Thoracic aorta endothelial cell (primary cell): ENCODE measurements at places on chromosomes 1 and 21. TPM values are rescaled to one million over a fixed set of nuclear protein-coding genes. Genes with fewer than 3 reads are reported as not detected.

Gene RNF186
- total RNA-seq, result not detected in 2 replicates

Gene PDE4B
- 72.7 and 108 TPM in 2 replicates for total RNA-seq

Gene SLC25A34
- total RNA-seq, result 0.13 and 0.22 TPM in 2 replicates

Gene OR2AK2
- not detected in 2 replicates for total RNA-seq

Gene ASCL5
- total RNA-seq, result not detected in 2 replicates

Gene FCMR
- 0.14 TPM in 1 of 2 replicates, not detected in the other for total RNA-seq

Gene SNIP1
- 16.8 and 18.8 TPM in 2 replicates for total RNA-seq

Gene LORICRIN
- total RNA-seq, result not detected in 2 replicates

Gene S100A5
- not detected in 2 replicates for total RNA-seq

Gene RPTN
- total RNA-seq, result not detected in 2 replicates

Gene CAMSAP2
- total RNA-seq, result 69.9 and 73.9 TPM in 2 replicates

Gene PROX1
- total RNA-seq, result 0.53 and 2.1 TPM in 2 replicates

Gene ABCG1
- total RNA-seq, result 17.7 and 19.0 TPM in 2 replicates

Gene TBX19
- 0.80 and 1.0 TPM in 2 replicates for total RNA-seq

Gene KCNN3
- 0.40 and 0.93 TPM in 2 replicates for total RNA-seq

Gene KRTAP21-2
- total RNA-seq, result not detected in 2 replicates

Gene TMEM82
- not detected in 2 replicates for total RNA-seq

Gene PAX7
- not detected in 2 replicates for total RNA-seq

Gene SYPL2
- total RNA-seq, result under 0.01 TPM in 1 of 2 replicates, not detected in the other

Gene PCBP3
- 0.29 and 0.40 TPM in 2 replicates for total RNA-seq

Gene UMODL1
- not detected in 2 replicates for total RNA-seq

Gene PRAMEF6
- total RNA-seq, result not detected in 2 replicates

Gene S100A4
- total RNA-seq, result 1.2 and 2.1 TPM in 2 replicates

Gene PSMD4
- total RNA-seq, result 122 and 124 TPM in 2 replicates

Gene PRELP
- 0.07 TPM in 1 of 2 replicates, not detected in the other for total RNA-seq

Gene DISP3
- total RNA-seq, result 0.07 and 0.13 TPM in 2 replicates

Gene HAO2
- not detected in 2 replicates for total RNA-seq

Gene ATP6V1G3
- total RNA-seq, result not detected in 2 replicates

Gene SPTA1
- total RNA-seq, result 0.27 and 0.43 TPM in 2 replicates

Gene CTSS
- 32.7 and 35.2 TPM in 2 replicates for total RNA-seq
